ENCODE measurements at places on chromosomes 7 and 10.

DNA sequence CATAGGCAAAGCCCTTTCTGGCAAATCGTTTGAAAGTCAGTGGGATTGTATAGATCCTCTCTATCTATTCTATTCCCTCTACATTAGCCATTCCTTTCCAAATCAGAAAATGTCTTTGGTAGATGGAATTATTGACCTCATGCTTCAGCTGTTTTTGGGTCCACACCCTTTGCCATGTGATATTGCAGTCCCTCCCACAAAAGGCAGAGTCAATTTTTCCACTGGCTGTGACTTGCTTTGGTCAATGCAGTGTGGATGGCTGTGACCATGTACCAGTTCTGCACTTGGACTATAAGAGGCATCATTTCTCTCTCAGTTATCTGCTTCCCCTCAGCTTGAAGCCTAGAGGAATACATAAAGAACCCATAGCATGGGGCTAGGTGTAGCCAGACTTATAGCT lies 332.9 kb downstream of the PTEN start:
- no peak for DNase-seq

DNA sequence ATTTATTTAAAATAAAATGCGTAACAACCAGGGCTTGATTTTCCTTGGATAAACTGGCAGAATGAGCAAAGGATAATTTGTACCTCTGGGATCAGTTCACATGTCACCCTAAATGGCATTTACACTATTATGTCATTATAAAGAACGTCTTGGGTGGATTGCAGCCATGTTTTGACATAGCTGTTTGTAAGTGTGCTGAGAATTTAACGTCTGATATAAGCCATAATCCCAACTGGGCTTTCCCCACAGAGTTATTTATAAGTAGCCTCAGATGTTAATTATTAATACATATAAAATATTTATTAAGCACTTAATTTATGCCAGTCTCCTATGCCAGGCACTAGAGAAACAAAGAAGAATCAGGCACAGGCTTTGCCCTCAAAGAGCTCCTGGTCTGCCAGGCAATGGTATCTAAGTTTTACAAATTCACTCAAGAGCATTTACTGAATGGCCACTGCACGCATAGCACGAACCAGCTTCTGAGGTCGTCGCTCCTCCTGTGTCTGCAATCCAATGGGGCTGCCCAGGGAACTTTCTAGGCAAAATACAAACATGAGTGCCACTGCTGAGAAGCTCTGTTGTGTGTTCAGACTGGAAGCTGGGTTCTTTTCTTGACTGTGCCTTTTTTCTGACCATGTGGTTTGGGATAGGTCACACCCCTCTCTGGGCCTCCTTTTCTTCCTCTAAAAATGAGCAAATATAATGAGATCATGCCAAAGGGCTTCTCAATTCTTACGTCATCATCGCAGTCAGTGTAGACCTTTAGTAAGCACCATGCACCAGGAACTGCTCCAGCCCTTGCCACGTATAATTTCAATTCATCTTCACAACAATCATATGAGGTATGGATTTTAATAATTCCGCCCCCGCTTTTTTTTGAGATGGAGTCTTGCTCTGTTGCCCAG lies 11.3 kb upstream of the CTBP2 start:
- no peak for DNase-seq

DNA sequence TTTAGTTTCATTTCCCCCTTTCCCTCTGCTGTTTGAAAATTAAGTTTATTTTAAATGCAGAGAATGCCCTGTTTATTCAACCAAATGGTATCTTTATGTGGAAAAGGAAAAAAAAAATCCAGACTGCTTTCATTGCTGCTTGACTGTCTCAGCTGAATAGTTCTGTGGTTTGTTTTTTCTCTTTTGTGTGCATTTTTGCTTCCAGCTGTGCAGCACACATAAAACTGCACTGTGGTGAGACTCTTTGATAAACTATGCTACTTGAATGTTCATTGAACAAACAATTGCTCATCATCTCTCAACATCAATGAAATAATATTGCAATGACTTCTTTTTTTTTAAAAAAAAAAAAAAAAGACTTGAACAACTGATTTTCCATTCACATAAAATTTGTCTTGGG lies 78.6 kb upstream of the GLI3 start:
- DNase-seq, result no peak

DNA sequence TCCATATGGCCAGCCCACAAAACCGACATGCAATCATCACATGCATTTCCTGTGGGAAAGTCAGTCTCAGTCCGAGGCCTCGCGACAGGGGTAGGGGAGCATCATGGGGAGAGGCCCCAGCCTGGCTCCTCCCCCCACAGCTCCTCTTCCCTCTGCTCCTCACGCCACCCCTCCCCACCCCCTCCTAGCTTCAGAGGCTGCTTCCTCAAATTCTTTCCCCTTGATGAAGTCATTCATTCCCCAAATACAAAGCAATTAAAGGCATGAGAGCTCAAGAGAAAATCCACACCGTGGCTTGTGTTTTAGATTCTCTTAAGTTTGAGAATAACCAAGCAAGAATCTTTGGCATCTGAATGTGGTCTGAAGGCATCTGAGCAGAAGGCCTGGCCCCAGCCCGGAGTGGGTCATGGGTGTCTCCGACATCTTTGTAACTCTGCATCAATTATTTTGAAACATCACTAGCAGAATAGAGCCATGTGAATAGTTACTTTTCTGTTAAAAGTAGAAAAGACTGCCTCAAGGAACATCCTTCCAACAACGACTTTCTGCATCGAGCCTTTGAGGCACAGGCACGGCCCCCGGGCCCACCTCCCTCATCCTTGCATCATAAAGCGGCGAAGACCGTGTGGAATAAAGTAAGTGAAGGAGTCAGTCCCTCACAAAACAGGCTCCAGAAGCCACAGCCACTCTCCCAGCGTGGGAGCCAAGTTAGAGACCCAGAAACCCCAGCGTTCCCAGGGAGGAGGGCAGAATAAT lies 90.9 kb downstream of the DIP2C start:
- DNase-seq, result no peak

- peak; percentile 79 for DNase-seq
Observed at GRCh38 chr10:124539935-124540641, 78.5 kb downstream of the LHPP start.

GRCh38 chr7:116591202-116592040 lies 66.6 kb downstream of the CAV1 start:
- no peak for DNase-seq

GRCh38 chr7:16465469-16466361 lies at the start of gene SOSTDC1:
Gene SOSTDC1, minus strand, starts transcription at chr7:16465738. Its CDS starts 70 bp downstream, at chr7:16465668.
- DNase-seq, result no peak

- no peak for DNase-seq
Observed at GRCh38 chr7:94656925-94657731, 1.2 kb upstream of the SGCE start.

DNA sequence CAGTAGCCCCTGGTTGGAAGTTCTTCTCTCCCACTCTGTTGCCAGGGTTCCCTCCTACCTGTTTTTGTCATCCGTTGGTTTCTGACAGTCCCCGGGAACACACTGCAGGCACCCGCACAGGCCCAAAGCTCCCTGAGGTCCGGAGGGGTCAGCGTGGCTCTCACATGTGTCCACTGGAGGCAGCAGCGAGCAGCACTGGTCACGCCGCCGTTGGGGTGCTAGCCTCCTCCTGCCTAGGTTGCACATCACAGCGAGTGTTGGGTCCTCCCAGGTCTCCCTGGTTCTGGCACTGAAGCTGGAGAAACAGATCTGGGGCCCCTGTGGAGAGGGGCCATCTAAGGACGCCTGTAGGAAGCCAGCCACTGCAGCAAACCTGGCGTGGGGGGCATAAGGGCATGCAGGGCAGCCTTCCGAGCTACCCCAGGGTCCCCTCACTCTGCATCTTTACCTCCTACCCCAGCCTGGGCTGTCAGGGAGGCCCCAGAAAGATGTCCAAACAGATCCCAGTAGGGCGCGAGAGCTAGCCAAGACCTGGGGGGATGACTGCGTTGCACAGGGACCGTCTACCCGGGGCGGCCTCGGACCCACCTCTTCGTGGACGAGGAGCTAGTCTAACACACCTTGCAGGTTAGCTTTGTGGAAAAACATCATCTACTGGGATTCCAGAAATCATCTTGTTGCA lies 28.9 kb downstream of the LRRC27 start:
- peak; percentile 78 for DNase-seq

GRCh38 chr7:114670676-114671075 lies 251.2 kb upstream of the MDFIC start:
- no peak for DNase-seq

- no peak for DNase-seq
Observed at GRCh38 chr7:130216750-130217149, 9.1 kb downstream of the SSMEM1 start.

- no peak for DNase-seq
Observed at GRCh38 chr10:33252324-33252723, 82.1 kb downstream of the NRP1 start.

- no peak for DNase-seq
Observed at GRCh38 chr10:100510533-100511308, 8.9 kb downstream of the SEC31B start.

- no peak for DNase-seq
Observed at GRCh38 chr7:121621937-121622336, 225.8 kb upstream of the FAM3C start.

DNA sequence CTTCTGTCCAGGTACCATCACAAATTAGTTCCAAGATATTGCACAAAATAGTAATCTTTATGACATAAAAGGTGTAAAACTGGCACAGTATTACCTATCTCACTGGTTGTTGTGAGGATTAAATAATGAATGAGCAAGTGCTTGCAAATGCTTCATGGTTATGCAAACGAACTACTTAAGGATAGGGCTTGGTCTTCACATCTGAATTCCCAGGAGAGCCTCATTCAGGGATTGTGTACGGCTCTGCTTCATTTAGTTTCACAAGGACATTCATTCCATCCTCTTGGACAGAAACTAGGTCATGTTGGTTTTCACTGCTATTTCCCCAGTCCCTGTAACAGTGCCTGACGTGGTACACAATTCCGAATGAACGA lies 12.1 kb downstream of the ABCA13 start:
- no peak for DNase-seq

GRCh38 chr7:114903131-114903530 lies 18.8 kb upstream of the MDFIC start:
- no peak for DNase-seq

- DNase-seq, result no peak
Observed at GRCh38 chr10:3872712-3873329, 87.8 kb upstream of the KLF6 start.

- no peak for DNase-seq
Observed at GRCh38 chr10:118915161-118915560, 114.4 kb upstream of the NANOS1 start.

- DNase-seq, result no peak
Observed at GRCh38 chr10:22623633-22624253, 90.6 kb downstream of the PIP4K2A start.

DNA sequence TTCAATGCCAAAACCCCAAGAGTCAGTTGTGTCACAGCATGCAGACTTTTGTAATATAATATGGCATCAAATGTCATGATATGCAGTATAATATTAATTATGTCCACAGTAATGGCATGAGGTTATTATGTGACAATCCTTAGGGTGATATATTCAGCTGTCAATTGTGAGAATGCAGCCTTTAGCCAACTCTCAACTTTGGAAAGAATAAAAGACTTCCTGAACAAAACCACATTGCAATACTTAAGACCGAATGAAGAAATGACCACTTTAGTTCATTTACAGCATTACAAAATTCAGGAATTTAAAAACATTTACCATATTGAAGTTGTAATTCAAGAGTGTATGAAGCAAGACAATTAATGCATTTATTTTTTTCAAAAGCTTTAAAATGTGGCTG lies 45.4 kb downstream of the CPVL start:
- DNase-seq, result no peak

DNA sequence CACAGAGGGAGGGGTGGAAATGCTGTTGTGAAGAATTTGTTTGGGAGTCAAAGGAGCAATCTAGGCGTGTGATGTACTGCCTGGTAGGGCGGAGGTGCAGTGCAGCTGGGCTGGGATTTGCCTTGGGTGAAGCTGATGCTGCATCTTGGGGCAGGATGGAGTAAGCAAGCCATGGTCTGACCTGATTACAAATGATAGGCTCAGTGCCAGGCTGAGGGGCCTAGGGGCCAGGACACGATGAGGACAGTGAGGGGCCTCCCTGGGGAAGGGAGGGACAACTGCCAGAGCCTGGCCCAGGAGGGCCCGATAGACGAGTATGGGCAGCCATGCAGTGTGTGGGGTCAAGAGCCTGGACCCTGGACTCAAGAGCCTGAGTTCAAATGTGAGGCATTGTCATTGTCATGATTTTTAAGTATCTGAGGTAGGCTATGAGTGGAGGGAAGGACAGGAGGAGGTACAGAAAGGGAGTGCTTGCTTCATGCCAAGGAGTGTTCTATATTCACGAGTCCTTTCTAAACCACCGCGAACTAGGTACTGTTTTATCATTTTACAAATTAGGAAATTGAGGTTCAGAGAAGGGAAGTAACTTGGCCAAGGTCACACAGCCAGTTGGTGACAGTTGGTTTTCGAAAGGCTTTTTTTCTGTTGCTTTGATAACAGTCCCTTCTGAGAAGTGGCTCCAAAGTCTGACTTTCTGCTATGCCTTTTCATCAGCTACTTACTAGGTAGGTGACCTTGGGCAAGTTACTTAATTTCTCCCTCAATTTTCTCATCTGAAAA lies 29.7 kb downstream of the HIF1AN start:
- DNase-seq, result no peak

DNA sequence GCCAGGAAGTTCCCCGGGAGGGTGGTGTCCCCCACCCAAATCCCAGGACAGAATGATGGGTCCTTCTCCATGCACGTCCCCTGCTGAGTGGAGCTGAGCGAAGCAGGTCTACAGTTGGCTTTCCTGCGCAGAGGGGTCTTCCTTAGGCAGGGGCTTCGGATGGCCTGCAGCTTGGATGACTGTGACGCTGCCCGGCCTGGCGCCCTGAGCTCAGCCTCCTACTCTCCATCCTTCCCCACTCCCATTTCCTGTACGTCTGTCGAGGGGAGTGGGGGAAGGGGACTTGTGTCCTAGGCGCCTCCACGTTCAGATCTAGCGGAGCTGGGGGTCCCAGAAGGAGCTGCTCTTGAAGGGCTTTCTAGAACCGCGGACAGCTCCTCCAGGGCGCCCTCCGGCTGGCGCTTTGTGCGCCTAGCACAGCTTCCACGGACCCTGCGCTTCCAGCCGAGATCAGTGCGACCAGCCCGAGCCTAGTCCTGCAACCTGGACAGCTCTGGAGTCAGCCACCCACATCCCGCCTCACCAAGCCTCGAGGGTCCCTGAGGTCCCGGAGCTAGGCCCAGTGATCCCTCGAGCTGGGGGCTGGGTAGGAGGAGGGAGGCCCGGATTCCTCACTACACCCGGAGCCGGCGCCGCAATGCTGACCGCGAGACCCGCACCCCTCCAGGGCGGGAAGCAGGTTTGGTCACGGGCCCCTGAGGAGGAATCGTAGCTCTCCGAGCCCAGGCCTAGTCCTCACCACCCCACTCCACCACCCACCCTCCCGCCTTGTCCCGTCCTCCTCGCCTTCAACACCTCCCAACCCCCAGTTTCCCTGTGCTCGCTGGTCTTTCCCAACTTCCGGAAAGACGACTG lies 1.9 kb downstream of the GRID1 start:
- DNase-seq, result peak; percentile 71

GRCh38 chr7:19026888-19027287 lies 90.5 kb downstream of the TWIST1 start:
- no peak for DNase-seq

Data from WTC11 (cell line).